ENCODE measurements at places on chromosomes 7 and 10.

- DNase-seq: no peak
Measured at GRCh38 chr10:43041422-43042342, 35.2 kb upstream of the RET start.

- DNase-seq: no peak
Measured at GRCh38 chr7:19530261-19530660, 178.6 kb downstream of the POLR1F start.

DNA sequence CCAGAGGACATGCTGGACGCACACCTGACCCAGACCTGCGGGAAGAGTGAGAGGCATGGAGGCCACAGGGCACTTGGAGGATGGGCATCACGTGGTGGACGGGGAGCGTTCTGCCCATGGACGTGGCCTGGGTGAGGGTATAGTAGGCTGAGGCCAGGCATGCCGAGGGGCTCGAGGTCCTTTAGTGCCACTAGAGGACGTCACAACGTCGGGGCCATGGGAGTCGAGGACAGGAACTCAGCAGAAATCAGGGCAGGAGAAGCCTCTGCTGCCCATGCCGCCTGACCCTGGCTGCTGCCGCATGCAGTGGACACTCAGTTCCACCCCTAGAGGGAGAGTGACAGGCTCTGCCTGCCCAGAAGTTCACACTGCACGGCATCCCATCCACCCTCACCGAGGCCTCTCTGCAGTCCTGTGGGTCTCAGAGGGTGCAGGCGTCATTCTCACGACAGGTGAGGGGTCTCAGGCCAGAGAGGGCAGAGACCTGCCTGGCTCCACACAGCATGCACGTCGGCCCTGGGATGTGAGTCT is 198.7 kb downstream of the ADARB2 start:
- no peak for DNase-seq

DNA sequence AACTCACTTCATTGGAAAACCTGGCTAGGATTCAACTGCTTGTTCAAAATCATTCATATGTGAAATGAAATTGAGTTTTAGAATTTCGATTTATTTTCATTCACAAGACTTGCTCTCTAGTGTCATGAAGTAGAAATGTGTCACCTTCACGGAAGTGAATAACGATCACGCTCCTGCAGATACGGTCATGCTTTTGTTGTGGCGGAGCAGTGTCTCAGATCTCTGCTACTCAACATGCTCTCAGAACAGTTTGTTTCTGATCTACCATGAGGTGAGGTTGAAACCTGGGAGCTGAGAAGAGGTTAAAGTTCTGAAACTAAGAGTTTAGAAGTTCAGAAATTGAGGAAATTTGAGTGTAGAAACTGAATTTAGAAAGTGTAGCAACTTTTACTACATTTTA is 13.8 kb upstream of the PITRM1 start:
- DNase-seq: no peak

GRCh38 chr10:14294347-14295059 is 36.2 kb downstream of the FRMD4A start:
- DNase-seq: no peak

- DNase-seq: no peak
Measured at GRCh38 chr10:49803988-49804387, 41.9 kb upstream of the OGDHL start.

DNA sequence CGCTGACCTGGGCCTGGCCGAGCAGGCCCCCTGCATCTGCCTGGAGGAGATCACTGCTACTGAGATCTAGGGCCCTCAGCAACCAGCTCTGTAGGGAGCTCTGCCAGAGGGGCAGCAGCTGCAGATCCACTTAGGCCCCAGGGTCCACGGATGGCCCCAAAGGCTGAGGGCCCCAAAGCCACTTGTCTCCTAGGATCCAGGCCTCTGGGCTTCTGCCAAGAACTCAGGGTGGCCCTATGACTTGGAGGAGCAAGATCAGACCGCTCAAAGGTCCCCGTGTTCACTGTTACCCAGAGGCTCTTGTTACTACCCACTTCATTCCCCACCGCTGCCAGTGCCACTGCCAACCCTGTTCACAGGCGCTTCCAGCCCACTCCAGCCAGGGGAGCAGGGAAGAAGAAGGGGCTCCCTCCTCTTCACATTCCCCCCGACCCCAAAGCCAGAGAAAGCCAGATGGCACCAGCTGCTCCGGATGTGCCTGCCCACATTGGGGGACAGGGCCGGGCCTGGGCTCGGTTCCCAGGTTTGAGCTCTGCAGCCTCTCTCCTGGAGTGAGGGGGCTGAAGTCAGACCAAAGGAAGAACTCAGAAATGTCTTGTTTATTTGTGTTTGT is 7.6 kb downstream of the LZTS2 start:
- no peak for DNase-seq

DNA sequence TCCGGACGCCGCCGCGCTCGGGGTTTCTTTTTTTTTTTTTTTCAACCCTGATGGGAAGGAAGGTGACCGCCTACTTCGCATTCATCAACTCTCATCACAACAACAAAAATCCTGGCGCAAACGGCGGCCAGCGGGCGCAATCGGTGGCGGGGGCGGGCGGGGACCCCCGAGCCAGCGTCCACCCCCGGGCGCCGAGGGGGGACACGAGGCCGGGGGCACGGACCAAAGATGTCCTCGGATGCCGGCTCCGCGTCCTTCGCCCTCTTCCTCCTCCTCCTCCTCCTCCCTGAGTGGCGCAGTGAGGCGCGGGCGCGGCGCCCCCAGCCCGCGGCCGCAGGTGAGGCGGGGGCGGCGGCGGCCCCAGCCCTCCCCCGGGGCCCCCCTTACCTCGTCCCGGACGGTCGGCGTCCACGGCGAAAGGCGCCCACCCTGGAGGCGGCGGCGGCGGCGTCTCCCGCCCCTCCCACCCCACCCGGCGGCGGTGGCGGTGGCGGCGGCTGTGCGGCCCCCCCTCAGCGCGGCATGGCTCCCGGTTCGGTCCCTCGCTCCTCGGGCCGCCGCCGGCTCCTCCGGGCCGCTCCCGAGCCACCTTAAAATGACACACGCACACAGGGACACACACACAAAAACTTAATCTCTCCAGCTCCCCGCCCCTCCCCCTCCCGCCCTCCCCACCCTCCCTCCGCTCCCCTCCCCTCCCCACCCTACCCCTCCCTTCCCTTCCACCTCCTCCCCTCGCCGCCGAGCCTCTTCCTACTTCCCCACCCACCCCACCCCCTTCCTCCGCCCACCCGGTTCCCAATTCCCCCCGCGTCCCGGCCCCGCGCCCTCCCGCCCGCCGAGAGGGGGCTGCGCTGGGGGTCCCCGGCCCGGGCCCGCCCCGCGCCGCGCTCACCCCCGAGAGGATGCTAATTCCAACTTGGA is at the start of gene CTBP2:
Gene CTBP2, minus strand, starts transcription at position 632 of the 924 bp plus-strand sequence.
- DNase-seq: no peak
